ENCODE measurements at places on chromosomes 4 and X.

DNA sequence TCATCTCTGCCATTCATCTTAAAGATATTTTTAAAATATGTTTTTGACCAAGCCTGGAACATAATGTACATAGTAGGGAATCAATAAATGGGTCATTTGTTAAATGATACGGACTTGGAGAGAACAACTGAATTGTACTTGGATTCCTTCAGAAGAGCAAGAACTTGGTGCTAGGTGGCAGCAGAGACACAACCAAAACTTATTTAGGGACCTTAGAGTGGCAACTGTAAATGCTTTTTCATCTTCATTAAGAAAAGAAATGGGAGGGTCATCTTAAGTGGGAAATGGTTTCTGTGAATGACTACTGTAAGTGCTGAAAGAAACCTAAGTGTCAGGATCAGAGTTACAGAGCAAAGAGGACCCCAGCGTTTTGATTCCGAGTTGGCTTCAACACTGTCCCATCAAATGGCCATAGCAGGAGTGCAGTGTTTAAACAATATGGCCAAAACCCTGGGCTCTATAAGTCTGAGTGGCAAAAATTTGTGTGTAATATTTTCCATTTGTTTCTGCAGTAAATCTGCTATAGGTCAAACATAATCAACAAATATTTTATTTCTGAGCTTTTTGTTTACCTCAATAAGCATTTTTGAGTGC lies 213.6 kb downstream of the PALLD start:
- DNase-seq, result no peak

DNA sequence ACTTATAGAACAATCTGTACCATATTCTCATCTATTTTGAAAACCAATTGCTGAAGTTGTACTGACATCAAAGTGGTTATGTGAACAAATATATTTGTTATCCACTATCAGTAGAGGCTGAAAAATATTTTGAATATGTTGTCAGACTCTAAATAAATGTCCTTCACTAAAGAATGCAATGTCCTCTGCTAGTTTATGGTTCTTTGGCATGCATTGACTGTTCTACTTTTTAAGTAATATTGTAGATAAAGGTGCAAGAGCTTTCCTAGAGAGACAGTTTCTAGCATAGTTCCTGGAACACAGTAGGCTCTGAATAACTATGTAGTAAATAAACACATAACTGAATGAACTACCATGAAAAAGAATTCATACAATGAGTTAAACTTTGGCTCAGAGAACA lies 18.2 kb upstream of the COX7B2 start:
- no peak for DNase-seq

DNA sequence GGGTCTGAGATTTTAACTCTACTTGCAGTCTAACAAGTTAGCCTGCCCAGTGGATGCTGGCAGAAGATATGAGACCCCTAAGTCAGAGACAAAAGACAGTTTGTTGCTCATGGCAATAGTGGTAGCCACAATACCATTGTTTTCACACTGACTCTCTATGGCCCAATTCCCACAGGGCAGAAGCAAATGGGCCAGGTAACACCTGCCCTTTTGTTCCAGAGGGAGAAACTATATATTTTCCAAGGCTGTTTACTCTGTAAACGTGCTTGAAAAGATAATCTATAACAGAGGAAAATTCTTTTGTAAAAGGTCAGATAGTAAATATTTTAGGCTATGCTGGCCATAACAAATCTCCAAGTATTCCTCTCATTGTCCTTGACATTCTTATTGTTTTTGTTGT lies 57.2 kb upstream of the NPNT start:
- DNase-seq, result no peak

GRCh38 chrX:10156199-10157031 lies at the start of gene CLCN4:
TSS of gene CLCN4 (plus strand) at chrX:10156975. CDS start at chrX:10185033, 28,058 bp downstream.
- DNase-seq, result no peak

- peak; percentile 51 for DNase-seq
Measured at GRCh38 chrX:41559235-41560052, 112.3 kb downstream of the NYX start.

- no peak for DNase-seq
Measured at GRCh38 chr4:37847311-37847884, 20.9 kb downstream of the PGM2 start.

DNA sequence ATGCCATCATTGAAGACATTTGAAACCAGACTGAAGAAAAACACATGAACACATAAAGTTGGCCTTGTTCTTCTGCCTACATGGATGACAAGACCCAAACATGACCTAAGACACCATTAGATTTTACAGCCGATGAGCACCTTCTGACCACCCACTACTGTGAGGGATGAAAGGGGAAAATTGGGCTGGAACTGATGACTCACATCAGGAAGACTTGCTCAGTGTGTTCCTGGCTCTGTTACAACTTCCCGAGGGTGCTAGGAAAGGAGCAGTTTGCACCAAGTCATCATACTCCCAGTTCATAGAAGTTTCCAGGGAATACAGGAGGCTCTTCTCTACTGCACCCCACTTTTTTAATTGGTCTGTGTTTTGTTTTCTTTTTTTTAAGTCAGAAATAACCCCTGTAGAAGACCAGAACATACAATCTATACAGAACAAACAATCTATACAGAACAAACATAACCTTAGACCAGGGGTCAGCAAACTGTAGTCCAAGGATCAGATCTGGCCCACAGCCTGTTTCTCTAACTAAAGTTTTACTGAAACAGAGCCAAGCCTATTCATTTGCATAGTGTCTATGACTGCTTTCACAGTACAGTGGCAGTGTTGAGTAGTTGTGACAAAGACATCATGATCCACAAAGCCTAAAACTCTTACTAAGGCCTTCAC lies 25.3 kb downstream of the BTC start:
- no peak for DNase-seq

GRCh38 chr4:163137581-163137980 lies 29.1 kb downstream of the NAF1 start:
- no peak for DNase-seq

- DNase-seq, result no peak
Measured at GRCh38 chr4:15132739-15133138, 130.5 kb downstream of the CPEB2 start.

- DNase-seq, result no peak
Measured at GRCh38 chr4:1410491-1411325, 4.5 kb upstream of the NKX1-1 start.

GRCh38 chr4:6196324-6196723 lies 4.0 kb downstream of the JAKMIP1 start:
- DNase-seq, result no peak

GRCh38 chr4:135744928-135745327 lies 1543.3 kb upstream of the PABPC4L start:
- no peak for DNase-seq

DNA sequence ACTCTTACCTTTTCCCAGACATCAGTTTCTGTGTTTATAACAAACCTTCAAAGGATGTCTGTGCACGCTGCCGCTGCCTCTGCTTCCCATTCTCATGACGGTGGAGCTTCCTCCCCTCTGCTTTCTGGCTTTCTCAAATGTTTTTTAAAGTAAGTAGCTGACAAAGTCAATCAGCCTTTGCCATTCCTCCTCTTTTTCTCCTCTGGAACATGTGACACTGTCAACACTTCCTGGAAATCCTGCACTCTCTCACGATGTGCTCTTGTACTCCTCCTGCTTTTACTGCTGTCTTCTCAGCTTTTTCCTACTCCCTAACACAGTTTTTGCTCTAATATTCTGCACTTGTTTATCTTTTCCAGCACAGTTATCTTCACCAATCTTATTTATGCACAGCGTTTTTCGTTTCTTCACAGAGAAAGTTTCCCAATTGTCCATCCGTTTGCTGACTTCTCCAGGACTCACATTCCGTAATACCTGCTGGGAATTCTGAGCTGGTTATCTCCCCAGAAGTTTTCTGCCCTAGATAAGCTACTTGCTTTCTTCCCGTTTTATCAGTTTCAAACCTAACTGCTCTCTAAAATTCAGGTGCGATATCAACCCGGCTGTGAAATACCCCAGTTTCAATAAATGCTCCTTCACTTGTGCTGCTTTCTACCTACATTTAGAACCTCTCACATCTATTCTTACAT lies 465.6 kb upstream of the AGA start:
- no peak for DNase-seq

DNA sequence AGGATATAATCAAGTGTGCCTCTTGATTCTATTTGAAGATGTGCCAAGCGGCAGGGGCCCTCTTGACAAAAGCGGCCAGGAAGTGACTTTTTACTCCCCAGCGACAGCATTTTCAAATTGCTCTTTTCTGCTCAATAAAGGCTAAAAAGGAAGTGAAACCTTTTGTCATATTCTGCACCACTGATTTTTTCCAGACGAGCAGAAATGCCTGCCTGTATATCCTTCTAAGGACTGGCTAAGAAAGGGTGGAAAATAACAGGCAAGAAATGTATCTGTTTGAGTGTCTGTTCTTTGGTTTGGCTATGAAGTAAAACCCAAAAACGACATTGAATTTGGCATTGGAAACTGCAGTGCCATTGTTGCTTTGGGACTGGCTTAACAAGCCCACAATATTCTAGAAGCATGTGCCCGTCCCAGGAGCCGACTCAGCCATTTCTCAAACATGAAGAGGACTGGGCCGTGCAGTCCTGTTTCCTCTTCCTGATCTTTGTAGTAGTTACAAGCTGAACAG lies 25.4 kb downstream of the TMSB4X start:
- DNase-seq, result no peak

DNA sequence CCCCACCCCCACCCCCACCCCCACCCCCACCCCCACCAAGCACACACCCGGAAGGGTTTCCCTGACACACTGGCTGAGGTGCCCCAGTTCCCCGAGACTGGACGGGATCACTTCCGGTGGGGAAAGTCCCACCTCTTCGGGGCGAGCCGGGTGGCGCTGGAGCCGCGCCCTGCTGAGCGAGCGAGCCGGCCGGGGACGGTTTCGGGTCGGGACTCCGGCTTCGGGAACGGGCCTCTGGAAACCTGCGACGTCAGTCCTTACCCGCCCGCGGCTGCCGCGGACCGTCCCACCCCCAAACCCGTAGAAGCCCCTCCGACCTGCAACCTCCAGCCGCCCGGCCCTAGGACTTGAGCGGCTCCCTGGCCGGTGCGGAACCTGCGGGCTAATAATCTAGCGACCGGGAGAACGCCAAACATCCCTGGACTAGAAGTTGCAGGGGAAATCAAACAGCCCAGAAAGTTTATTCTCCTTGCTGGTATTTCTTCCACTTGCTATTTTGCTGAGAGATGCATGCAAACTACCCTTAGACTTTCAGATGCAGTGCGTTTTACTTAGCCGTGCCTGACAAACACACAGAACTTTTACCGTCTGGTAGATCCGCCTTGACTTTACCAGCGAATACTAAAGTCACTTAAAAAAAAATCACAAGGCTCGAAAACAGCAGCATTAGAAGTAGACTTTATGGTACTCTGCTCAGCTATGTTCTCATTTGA lies 991 bp downstream of the RAP2C start:
- no peak for DNase-seq

- no peak for DNase-seq
Measured at GRCh38 chr4:9898596-9899305, 117.3 kb downstream of the DRD5 start.

DNA sequence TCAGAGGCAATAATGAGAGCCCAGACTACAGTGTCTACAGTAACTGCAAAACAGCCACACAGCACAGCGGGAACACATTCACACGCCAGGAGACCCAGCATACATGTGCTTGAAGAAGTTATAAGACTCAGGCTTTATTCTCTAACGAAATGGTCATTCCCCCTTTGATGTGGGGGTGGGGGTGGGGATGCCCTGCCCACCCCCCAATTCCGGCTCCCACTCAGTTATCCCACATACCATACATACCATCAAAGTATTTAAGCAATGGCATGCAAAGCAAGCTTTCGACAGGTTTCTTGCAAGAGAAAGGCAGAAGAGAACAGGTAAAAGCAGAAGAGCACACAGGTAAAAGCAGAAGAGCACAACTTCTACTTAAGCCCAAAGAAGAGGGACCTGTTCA lies 3.6 kb downstream of the MECP2 start:
- no peak for DNase-seq

GRCh38 chrX:53990171-53990570 lies 54.1 kb downstream of the PHF8 start:
- no peak for DNase-seq

GRCh38 chr4:85733798-85734197 lies 258.8 kb downstream of the ARHGAP24 start:
- no peak for DNase-seq

DNA sequence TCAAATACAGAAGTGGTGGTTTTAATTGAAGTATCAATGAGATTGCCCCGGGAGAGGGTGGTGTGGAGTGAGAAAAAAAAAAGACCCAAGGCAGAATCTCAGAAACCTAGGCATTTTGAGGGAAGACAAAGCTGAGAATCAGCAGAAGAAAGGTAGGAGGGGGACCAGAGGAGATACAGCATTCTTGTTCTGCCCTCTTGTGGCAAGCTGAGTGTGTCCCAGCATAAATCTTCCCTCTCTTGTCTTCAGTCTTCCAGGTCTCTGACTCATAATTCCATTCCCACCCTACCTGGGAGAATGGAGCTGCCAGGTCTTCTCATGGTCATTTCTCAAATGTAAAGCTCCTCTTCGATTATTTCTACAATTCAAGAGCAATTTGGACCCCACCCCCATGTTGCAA lies 32.7 kb upstream of the MAGED1 start:
- no peak for DNase-seq

DNA sequence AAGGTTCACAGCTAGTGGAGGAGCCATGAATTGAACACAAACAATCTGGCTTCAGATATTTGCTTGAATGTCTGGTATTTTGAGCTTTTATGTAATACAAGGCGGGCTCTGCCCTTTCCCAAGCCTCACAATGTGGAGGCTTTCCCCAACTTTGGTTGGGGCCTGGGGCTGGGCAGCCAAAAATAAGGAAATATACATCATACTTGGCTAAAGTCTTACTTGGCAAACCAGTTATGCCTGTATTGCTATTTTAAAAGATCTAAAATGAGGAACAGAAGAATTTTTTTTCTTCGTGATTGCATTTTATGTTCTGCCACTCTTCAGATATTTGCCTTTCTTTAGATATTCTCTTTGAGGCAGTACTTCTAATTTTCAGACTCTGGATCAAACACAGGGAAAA lies 26.1 kb downstream of the ARFIP1 start:
- no peak for DNase-seq

DNA sequence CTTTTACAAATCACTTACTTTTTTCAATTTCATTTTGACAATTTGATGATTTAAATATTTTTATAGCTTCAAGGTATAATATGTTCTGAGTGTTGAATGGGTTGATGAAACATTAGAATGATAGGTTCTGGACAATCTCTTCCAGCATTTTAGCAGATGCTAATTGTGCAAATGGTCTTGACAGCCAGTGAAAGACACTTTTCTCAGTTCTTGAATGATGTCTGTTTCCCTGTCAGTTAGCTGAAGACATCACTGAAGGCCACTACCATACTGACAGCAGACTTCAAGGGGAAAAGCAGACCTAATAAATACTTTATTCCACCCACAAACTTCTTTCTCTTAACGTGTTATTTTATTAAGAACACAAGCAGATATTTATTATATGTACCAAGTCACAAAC lies 498.6 kb downstream of the GRXCR1 start:
- no peak for DNase-seq

- DNase-seq, result no peak
Measured at GRCh38 chr4:184148738-184149637, 68.7 kb downstream of the ENPP6 start.

- no peak for DNase-seq
Measured at GRCh38 chr4:182764137-182764536, 153.0 kb downstream of the DCTD start.

GRCh38 chrX:100089724-100090123 lies 320.3 kb downstream of the PCDH19 start:
- no peak for DNase-seq
